Testis (tissue), 5 donors: ENCODE measurements at places on chromosomes 1 and 21.

GRCh38 chr1:54006508-54006907 lies 11.5 kb downstream of the LDLRAD1 start:
- no peak for DNase-seq

DNA sequence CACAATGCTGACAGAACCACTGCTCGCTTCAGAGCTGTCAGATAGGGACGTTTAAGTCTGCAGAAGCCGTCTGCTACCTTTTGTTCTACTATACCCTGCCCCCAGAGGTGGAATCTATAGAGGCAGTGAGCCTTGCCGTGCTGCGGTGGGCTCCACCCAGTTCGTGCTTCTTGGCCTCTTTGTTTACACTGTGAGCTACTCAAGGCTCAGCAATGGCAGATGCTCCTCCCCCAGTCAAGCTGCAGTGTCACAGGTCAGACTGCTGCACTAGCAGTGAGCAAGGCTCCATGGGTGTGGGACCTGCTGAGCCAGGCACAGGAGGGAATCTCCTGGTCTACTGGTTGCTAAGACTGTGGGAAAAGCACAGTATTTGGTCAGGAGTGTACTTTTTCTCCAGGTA lies 47.1 kb downstream of the LEPR start:
- DNase-seq: no peak

GRCh38 chr21:25818551-25818950 lies 83.8 kb downstream of the GABPA start:
- DNase-seq: no peak

GRCh38 chr21:44834231-44834950 lies 16.5 kb upstream of the SUMO3 start:
- no peak for DNase-seq

DNA sequence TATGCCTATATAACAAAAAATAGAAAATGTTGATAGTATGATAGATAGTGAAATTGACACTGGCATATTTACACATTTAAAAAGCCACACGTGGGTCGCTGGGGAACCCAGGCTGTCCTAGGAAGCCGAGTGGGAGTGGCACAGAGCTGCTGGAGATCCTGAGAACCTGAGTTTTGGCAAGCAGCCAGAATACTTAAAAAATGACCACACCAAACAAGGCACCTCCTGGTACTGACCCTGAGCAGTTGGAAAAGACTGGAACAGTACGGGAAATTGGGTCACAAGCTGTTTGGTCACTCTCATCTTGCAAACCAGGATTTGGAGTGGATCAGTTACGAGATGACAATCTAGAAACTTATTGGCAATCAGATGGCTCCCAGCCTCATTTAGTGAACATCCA lies 111.5 kb downstream of the ZFYVE9 start:
- no peak for DNase-seq

- no peak for DNase-seq
Measured at GRCh38 chr1:43275826-43276620, 6.2 kb downstream of the TMEM125 start.

DNA sequence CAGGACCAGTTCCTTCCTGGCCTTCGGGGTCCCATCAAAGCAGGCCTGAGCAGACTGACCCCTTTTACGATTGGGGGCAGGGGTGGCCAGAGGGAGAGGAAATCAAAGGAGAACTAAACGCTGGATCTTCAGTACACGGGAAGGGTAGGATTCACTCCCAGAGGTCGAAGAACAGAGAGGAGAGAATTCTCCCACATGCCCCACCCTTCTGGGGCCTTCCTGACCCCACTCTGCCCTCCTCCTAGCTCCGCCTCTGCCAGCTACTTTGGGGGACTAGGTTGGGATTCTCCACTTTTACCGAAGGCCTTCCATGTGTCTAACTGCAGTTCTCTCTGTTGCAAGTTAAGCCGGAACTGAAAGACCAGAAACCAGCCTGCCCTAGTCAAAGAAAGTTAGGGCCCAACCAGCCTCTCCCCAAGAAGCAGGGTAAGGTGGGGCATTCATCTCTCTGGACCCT lies 654 bp upstream of the ARHGEF2 start:
- no peak for DNase-seq

DNA sequence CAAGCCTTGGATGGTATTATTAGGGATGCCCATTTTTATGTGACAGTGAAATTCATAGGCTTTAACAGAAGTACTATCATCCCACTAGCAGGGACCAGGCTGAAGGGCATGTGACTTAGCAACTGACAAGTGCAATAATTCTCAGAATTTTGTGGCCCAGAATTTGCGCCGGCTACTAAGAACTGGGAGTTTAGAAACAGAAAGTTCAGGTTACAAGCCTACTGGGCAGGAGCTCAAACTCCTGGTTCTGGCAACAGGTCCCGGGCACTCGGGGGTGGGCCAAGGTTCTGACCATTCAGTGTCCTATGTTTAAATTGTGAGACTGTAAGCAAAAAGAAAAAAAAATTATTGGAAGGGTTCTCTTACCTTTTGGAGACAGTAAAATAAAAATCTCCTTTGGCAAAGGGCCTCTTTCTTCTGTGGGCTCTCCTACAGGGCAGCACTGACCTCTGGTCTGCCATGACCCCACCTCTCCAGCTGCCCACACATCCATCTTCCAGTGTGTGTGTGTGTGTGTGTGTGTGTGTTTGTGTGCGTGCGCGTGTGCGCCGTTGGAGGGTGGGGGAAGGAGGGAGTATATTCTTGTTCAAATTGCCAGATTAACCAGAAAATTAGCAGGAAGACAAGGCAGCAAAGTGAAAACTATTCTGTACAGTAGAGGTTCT lies 26.1 kb downstream of the IRF2BP2 start:
- no peak for DNase-seq

DNA sequence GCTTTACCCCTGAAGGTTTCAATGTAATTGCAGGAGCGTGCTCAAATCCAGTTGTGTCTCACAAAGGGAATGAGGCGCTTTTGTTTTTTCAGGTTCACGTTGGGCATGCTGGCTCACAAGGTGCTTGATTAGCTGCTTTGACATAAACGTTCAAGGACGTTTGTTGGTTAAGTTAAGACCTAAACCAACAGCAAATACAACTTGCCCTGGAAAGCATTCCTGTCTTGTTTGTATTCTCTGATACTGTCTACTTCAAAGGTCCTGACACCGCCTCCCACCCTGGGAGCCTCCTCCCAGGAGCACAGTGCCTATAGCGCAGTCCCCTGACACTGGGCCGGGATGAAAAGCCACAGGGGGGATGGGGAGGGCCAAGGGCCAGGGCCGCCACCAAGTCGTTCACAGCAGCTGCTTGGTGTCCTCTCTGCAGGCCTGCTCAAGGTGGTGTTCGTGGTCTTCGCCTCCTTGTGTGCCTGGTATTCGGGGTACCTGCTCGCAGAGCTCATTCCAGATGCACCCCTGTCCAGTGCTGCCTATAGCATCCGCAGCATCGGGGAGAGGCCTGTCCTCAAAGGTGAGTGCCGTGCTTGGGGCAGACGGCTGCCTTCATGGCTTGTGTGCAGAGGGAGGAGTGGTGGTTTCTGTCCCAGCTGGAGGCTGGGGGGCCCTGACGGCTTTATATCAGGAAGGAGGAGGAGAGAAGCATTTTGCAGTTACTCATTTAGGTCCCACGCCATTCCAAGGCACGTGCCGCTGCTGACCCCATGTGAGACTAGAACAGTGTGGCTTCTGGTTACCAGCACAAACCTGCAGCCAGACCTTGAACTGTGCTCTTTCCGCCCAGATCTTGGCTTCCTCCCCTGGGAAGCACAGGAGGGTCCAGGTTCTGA lies 6.1 kb downstream of the FAM3B start:
- no peak for DNase-seq

DNA sequence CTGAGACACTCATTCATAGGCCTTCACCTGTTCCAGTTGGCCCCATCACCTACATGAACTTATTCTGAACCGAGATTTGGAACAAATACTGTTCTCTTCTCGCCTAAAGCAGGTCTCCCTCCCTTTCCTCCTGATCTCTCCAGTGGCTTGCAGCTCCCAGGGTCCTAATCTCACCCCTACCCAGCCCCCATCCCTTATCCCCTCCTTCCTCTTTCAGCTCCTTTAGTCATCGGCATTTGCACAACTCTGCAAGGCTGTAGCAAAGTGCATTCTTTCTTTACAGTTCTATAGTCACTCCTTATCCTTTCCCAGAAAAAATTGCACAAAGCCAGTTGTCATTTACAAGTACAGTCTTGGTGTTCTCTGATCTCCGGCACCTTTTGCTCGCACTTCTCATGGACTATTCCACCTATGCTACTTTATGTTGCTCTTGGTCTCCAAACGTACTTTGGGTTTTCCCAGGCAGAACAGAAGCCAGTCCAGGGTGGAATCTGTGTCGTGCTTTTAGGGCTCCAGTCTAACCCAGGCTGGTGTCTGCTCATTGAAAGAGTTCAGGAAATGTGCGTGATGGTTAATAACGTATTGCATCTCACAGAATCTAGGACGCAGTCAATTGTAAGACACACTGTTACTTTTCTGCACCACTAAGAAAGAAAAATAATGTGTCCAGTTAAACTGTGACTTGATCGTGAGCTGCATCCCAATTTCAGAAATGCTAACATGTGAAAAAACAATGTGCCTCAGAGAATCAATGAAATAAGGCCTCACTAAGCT lies 965 bp downstream of the ABCA4 start:
- DNase-seq: no peak

GRCh38 chr1:216194721-216195120 lies 228.5 kb downstream of the USH2A start:
- DNase-seq: no peak

- no peak for DNase-seq
Measured at GRCh38 chr1:206970446-206970845, at the start of gene FCAMR. Gene FCAMR, minus strand, starts transcription at chr1:206970460. Its CDS starts 335 bp downstream, at chr1:206970125.
